Hypothalamus (tissue), 51 donors: ENCODE measurements at places on chromosomes 2 and 18.

- DNase-seq = no peak
These were observed 117.8 kb upstream of the SPRED2 start for GRCh38 chr2:65550246-65550645.

GRCh38 chr2:15640261-15640711, 48.6 kb downstream of the DDX1 start:
- DNase-seq = no peak

DNA sequence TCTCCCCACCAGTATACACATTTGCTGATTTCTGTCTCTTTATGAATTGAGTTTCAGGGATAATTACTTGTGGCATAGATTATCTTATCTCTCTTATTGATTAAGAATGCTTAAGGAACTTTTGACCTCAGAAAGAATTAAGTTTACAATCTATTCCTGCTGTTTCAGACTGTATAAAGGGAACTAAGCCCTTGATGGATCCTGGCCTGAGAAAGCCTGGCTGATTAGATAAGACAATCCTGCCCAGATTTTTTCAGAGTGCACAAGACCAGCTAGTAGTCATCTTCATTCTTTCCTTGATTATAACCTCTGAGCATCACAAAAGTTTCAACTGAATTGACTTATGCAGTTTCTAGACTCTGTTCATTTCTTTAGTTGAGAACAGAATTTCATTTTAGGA, 22.7 kb upstream of the TFPI start:
- no peak for DNase-seq

DNA sequence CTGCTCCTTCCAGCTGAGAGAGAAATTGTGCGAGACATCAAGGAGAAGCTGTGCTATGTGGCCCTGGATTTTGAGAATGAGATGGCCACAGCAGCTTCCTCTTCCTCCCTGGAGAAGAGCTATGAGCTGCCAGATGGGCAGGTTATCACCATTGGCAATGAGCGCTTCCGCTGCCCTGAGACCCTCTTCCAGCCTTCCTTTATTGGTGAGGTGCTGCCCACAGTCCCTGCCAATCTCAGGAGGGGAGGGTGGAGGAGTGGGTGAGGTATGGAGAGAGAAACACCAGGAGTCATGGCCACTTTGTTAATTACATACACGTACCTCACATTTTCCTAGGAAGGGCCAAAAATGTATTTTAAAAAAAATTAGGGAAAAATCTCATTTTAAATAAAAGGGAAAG, 12.0 kb upstream of the DGUOK start:
- DNase-seq = no peak

DNA sequence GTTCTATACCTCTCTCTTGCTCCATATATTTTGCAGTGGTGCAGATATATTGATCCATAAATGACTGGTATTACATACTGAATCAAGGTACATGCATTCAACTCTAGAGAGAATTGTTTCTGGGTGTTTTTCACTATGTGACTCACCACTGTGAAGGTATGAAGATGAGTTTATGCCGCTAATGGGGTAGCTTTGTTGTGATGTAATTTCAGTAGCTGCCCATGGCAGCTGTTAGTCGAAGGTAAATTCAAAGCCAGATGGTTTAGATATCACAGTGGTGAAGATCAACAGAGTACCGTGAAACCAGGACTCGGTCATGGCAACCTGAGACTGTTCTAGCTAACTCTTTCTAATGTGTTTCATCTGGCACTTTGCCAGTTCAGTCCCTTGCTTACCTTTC, 50.4 kb downstream of the PKP4 start:
- no peak for DNase-seq

- DNase-seq = no peak
These were observed 181.3 kb upstream of the AGAP1 start for GRCh38 chr2:235312571-235312970.

- DNase-seq = no peak
These were observed 167.1 kb downstream of the SLC8A1 start for GRCh38 chr2:40284797-40285196.

GRCh38 chr18:74511823-74512222, 15.7 kb downstream of the CNDP2 start:
- DNase-seq = no peak

- DNase-seq = no peak
These were observed 390.3 kb downstream of the GPD2 start for GRCh38 chr2:156826341-156826933.

DNA sequence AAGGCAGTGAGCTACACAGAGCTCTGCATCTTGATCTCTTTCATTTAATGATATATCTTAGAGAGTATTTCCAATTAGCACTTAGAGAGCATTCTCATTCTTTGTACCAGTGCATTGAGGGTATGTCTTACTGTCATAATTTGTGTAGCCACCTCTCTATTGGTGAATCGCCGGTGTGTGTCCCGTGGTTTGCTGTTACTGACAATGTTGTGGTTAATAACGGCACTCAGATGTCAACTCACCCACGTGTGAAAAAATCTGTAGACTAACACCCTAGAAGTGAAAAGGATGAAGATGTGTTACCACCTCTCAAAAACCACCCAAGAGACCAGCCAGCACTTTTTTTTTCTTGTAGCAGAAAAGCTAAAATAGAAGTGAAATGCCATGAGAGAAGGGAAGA, 37.1 kb downstream of the TEX51 start:
- no peak for DNase-seq

- DNase-seq = no peak
These were observed 36.7 kb downstream of the LMAN2L start for GRCh38 chr2:96703021-96703751.

DNA sequence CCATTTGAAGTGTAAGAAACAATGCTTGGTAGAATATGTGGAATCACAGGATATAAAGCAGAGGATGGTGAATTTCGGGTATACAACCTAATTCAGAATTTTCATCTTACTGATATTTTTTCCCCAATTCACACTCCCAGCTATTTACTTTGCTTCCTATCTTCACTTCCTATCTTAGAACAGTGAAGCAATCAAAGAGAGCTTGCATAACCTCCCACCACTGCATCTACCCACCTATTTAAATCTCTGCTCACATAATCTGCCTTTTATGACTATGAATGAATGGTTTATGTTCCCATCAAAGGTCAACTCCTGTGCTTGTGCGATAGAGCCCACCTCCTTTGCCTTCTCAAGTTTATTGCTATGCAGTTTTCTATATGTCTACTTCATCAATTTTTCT, 3.3 kb downstream of the RMDN2 start:
- no peak for DNase-seq

DNA sequence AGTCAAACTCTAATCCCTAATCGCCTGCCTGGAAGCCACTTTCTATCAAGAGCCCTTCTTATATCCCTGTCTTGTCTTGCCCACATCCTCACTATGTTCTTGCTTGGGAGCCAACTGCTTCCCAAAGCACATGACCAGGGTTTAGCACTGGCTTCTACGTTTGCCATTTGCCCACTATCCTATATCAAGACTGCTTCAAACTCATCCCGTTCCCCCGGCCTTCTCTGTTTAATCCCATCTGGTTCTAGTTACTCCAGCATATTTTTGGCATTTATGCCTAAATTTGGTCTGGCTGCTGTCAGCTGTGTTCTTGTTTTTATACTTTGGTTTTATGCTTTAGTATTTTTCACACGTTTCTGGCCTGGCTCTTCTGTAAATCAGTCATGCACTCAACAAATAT, 40.2 kb downstream of the POLR1A start:
- no peak for DNase-seq

DNA sequence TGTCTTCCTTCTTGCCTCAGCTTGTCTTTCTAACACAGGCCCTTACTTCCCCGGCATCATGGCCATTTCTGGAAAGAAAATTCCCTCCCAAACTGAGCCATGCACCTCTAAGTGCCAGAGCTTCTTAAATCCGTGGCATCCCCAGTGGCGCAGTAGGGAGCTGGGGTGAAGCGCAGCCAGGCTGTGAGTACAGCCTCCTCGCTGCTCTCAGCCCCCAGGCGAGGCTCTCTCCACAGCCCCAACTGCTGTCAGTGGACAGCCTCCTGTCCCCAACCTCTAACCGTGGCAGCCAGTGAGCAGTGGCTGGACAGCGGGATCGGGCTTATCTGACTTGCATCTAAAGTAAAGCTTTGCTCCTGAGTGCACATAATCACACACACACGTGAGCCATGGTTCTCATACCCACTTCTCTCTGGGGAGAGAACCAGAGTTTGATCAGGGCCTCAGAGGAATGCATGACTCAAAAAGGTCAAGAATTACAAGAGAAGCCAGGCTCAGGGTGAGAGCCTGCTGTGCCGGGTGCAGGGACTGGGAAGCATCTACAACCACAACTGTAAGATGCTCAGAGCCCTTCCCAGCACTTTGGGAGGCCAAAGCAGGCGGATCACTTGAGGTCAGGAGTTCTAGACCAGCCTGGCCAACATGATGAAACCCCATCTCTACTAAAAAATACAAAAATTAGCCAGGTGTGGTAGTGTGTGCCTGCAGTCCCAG, 50.7 kb downstream of the SFXN5 start:
- no peak for DNase-seq

DNA sequence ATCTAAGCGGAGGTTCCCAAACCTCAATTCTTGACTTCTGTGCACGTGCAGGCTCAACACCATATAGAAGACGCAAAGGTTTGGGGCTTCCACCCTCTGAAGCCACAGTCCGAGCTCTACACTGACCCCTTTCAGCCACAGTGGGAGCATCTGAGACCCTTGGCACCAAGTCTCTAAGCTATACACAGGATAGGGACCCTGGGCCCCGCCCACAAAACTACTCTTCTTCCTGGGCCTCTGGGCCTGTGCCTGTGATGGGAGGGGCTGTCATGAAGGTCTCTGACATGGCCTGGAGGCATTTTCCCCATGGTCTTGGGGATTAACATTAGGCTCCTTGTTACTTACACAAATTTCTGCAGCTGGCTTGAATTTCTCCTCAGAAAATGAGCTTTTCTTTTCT, 1374.1 kb upstream of the NXPH2 start:
- DNase-seq = no peak

- DNase-seq = no peak
These were observed 298.8 kb downstream of the SP3 start for GRCh38 chr2:173666171-173666888.

DNA sequence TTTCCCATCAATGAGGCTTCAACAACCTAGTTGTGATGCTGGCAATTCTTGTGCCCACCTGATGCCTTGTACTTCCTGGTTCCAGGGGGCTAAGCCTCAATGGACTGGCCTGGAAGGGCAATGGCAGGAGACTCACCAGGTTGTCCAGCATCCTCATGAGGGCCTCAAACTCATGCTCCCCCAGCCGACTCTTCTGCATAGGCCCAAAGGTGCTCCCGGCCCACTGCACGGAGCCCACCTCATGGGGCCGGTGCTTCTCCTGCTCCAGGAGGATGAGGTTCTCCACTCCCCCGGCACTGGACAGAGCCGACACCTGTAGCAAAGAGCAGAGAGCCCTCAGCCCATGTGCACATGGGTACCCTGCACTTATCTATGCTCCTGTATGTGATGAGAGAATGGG, 84.5 kb downstream of the ADD2 start:
- DNase-seq = no peak
